ENCODE measurements at places on chromosomes 4 and X. TPM values are rescaled to one million over a fixed set of nuclear protein-coding genes. Genes with fewer than 3 reads are reported as not detected.

MAGEA10 gene
- total RNA-seq: not detected

DNA sequence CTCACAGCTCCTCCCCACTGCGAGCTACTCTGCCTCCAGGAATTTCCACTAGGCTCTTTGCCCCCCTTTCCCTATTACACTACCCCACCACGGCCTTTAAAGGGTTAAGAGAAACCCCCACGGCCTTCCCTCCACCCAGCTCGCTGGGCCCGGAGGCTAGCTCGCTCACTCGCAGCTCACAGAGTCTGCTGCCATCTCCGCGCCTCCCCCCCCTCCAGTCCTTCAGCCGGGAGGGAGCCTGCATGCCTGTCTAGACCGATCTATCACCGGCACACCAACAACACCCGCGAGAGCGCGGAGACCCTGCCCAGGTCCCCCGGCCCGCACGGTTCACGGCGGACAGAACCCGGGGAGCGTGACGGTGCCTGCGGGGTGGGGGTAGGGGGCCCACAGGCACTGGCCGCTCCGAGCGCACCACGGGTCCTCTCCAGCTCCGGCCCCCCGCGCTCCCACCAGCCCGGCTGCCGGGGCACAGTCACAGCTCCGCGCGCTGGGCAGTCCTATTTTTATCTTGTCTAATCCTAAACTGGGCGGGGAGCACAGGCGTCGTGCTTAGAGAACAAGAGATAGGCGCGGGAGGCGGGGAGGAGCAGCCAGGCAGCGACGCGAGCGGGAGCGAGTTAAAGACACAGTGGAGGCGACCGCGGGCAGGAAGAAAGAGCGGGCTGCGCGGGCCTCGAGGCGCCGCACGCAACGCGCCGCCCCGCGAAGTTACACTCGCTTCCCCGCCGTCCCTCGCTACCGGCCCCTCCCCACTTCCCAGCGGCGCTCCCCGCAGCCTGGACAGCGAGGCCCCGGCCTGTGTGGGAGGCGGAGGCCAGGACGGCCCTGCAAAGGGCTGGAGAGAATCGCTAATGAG is 3.5 kb downstream of the BCOR start:
- peak overlapping the region; percentile 63 for H3K4me3 ChIP-seq
- peaks cover 70% of the 10 kb centered on the region for H3K27me3 ChIP-seq
- peaks cover 7% of the 10 kb centered on the region for H3K4me1 ChIP-seq
- H3K27ac ChIP-seq: peak overlapping the region; percentile 95

GRCh38 chr4:70365479-70365878 is 4.9 kb downstream of the SMR3A start:
- no peaks in the 10 kb centered on the region for H3K4me1 ChIP-seq
- DNase-seq: no peak
- H3K27ac ChIP-seq: no peak overlapping the region

AFM gene
- not detected for total RNA-seq

- peak overlapping the region; percentile 80 for H3K4me3 ChIP-seq
- peak overlapping the region; percentile 90 for H3K27ac ChIP-seq
- H3K4me1 ChIP-seq: peaks cover 39% of the 10 kb centered on the region
- H3K27me3 ChIP-seq: no peaks in the 10 kb centered on the region
- H3K36me3 ChIP-seq: no peaks in the 10 kb centered on the region
Observed at GRCh38 chr4:155759372-155760252, 791 bp downstream of the GUCY1B1 start.

- H3K36me3 ChIP-seq: no peaks in the 10 kb centered on the region
- peak within 1 kb of the TSS; percentile 77 for H3K27ac ChIP-seq
- H3K27me3 ChIP-seq: peaks cover 52% of the 10 kb centered on the region
- peaks cover 19% of the 10 kb centered on the region for H3K4me1 ChIP-seq
Observed at GRCh38 chr4:141133146-141133998, at the start of gene RNF150. Gene RNF150 (minus strand): TSS chr4:141133469.

SPANXN4 gene
- total RNA-seq: not detected

- H3K27me3 ChIP-seq: no peaks in the 10 kb centered on the region
- no peak overlapping the region for H3K4me3 ChIP-seq
- no peaks in the 10 kb centered on the region for H3K36me3 ChIP-seq
- H3K27ac ChIP-seq: no peak overlapping the region
Observed at GRCh38 chrX:20500171-20500865, 233.6 kb upstream of the RPS6KA3 start.

GRCh38 chrX:14776901-14777300 is 96.0 kb downstream of the FANCB start:
- DNase-seq: no peak
- H3K4me1 ChIP-seq: no peaks in the 10 kb centered on the region
- H3K27me3 ChIP-seq: no peaks in the 10 kb centered on the region
- H3K4me3 ChIP-seq: no peak overlapping the region

GAGE13 gene
- total RNA-seq: not detected
